ENCODE measurements at places on chromosomes 16 and 17.

DNA sequence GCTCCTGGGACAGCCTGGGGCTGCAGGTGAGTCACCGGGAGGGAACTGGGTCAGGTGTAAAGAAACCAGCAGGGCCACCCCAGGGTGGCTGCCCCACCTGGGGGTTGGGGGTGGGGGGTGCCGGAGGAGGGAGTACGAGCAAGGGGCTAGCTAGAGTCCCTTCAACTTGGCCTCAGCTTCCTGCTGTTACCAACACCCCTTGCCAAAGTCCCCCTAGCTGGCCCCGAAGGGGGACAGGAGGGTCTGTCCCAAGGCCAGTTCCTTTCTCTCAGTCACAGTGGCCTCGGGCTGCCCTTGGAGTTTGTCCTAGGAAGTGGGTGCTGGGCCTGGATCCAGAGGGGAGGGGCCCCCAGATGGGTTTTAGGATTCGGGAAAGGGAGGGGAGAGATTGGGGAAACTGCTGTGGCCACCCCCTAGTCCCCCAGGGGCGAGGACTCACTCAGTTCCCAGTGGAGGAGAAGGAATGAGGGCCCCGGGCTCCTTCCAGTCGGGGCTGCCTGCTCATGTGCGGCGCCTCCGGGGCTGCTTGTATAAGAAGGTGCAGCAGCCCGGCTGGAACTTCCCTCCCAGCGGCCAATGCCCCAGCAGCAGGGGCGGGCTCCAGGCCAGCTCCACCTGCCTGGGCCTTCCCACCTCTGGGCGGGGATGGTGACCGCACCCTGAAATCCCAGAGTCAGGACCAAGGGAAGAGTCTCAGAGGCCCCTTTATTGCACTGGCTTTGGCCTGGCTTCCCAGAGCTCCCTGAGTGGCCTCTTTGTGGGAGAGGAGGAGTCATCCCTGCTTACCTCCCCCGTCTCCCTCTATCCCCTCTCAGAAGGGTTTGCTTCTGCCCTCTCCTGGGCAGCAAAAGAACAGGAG lies 7.3 kb downstream of the ARHGAP27 start:
- DNase-seq, result no peak

DNA sequence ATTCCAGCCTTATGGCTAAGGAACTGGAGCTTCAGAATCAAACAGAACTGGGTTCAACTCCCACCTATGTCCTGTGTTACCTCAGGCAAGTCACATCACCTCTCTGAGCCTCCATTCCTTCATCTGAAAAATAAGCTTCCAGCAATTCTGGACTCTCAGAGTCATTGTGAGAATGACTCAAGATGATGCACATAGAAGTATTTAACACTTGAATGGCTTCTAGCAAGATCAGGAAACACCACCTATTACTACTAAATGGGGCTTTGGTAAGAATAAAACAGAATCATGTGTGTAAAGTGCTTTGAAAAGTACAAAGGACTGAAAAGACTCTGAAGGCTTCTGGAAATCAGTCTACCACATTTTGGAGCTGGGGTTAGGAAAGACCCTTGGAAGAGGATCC lies 30.8 kb upstream of the CALB2 start:
- no peak for DNase-seq

DNA sequence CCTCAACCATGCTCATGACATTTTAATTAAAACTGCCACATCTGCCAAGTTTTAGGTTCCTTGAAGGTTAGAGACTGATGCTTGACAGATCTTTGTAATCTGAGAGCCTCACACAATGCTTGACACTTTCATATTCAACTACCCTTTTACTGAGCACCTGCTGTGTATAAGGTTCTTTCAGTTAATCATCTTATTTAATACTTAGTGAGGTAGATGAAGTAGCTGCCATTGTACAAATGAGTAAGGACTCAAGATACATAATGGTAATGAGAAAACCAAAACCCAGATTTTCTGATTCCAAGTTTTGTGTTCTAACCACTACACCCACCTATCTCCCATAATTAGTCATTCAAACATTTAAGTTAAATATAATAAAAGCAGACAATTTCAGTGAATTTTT lies 35.4 kb upstream of the ARL6IP1 start:
- DNase-seq, result no peak

DNA sequence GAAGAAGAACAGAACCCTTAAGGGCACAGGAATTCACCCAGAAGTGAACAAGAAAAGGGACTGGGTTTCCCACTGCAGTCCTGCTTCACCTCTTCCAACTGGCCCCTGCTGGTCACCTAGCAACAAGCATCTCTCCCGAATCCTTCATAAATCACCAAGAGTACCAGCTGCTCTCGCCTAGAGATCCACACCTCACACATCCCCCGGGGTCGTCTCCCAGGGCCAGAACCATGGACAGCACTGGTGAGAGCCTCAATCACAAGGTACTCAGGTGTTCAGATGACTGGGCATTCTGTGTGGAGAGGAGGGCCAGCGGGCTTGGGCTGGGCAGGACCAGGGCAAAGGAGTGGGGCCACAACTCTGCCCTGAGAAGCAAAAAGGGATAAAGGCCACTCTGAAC lies 65.9 kb downstream of the CCT6B start:
- no peak for DNase-seq

DNA sequence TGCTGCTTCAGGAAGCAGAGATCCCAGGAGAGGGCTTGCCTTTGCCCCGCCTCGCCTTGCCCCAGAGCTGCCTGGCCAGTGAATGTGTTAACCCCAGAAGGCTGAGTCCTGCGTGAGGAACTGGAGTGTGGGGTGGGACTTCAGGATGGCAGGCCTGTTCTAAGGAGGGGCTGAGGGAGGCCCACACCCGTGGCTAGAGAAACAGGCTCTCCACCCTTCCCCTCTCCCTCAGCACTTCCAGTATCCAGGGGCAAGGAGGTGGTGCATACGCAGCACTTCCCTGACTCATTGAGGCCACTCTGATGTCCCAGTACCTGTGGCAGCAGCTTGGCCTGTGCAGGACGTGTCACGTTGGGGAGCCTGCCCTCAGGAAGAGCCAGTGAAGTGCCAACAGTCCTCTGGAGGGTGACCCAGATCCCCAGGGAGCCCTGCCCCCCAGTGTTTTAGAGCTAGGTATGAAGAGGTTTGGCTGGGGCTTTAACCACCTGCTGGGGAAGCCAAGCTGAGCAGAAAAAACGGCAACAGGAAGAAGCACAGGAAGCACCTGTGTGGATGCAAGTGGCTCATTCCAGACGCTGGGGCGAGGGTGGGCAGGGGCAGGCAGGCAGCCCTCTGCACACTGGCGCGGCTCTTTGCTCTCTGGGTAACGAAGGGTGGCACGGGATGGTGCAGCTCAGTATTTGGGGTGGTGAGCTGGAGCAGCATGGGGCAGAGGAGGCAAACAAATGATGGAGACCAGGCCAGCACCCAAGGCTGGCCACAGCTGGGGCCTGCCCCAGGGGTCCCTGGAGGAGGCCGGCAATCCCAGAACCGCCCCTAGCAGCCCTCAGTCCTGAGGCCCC lies 14.7 kb upstream of the CTCF start:
- DNase-seq, result peak; percentile 42

- DNase-seq, result no peak
These were observed 102.6 kb upstream of the CDC42EP4 start for GRCh38 chr17:73414171-73414955.

- DNase-seq, result no peak
These were observed 65.2 kb downstream of the PRMT7 start for GRCh38 chr16:68375801-68376536.

- DNase-seq, result no peak
These were observed 26.1 kb upstream of the UBE2I start for GRCh38 chr16:1283296-1283695.

DNA sequence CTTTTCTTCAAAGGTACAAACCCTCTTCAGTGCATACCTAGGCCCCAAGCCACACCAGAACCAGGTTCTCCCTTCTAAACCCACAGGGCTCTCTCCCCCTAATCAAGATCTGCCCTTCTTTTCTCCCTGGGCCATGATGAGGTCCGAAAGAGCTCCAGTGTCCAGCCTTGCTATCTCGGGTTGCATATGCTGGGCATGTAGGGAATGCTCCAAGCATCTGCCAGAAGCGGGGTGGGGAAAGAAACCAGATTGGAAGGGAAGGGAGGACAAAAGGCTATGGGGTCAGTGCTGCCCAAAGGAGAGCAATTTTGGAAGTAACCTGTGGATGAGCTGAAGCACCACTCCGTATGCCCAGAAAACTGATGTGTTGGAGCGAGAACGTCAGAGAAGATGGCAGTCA lies 2.3 kb downstream of the CTDNEP1 start:
- no peak for DNase-seq

- peak; percentile 54 for DNase-seq
These were observed 126.6 kb downstream of the ANKRD11 start for GRCh38 chr16:89363621-89364393.

DNA sequence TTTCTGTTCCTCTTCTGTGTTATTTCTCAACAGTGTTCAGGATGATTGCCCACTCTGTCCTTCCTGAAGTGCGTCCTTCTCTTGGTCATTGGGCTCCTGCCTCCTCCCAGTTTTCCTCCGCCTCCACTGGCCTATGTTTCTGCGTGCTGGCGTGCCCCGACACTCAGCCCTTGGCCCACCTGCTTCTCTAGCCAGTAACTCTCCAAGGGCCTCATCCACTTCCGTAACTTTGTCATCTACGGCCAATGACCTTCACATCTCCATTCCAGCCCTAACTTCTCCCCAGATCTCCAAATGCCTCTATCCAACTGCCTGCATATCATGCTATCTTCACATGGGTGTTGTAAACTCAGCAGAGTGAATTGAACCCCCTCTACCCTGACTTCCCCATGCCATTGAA lies 39.6 kb upstream of the RPL38 start:
- no peak for DNase-seq

DNA sequence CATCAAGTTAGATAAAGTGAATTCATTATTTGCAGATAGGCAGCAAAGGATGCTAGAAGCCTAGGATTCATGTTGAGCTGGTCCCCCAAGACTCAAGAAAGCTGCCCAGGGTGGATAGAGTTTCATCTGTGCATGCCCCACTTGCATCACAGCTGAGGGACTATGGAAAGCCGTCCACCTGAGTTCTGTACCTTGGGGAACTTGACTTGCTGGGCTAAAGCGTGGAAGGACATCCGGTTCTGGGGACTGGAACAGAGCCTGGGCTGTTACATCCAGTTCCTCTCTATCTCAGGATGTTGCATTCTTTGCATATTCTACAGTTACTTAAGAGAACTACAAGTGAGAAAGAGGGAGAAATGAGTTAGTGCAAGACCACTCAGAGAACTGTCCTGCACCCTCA lies 458.4 kb downstream of the SHISA9 start:
- no peak for DNase-seq

DNA sequence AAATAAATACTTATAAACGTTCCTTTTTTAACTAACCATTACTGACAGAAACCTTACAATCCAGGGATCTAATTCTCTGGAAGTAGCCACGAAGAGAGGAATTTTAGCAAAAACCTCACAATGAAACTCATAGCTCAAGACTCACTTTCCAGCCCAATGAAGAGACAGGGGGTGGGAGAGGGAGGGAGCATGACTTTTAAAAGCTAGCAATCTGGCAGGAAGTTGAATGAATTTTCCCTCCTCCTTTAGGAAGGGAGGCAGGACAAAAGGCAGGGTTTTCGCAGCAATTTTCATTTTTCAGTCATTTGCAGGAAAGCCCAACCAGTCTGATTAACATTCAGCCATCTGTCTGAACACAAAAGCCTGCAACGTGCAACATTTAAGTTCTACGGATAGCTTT lies 381.5 kb upstream of the PSMD7 start:
- DNase-seq, result no peak

- DNase-seq, result no peak
These were observed 88.3 kb upstream of the PLEKHM1 start for GRCh38 chr17:45578516-45579455.

- no peak for DNase-seq
These were observed 23.5 kb upstream of the SIAH1 start for GRCh38 chr16:48408688-48409087.

- no peak for DNase-seq
These were observed 695.8 kb downstream of the TOX3 start for GRCh38 chr16:51851111-51851510.

- no peak for DNase-seq
These were observed 96.9 kb upstream of the ADAMTS18 start for GRCh38 chr16:77531752-77532151.

DNA sequence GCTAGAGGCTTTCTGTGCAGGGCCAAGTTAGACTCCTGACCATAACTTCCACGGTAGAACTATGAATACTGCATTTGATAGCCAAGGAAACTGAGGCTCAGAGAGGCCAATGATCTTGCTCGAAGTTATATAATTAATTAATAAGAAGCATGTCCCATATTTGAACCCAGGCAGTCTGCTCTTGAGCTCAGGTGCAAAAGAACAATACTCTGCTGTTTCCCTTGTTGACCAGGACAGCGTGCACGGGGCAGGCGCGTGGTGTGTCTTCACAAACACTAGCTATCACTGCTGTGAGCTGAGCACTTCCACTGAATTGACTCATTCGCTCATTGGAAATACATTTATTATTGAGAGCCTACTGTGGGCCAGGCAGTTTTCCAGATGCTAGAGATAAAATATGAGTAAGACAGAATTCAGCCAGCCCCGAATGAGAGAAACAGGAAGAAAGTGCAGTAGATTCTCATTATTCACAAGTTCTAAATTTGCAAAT lies 1.6 kb downstream of the CHD9 start:
- no peak for DNase-seq

- DNase-seq, result no peak
These were observed 100.7 kb downstream of the LYRM1 start for GRCh38 chr16:21001262-21001661.

Measured in CD4-positive, alpha-beta T cell treated with Interleukin-15 for 4 hours (primary cell).